ENCODE measurements at places on chromosomes 1 and 21.

GRCh38 chr1:10217748-10218441 is 7.5 kb downstream of the KIF1B start:
- H3K4me3 ChIP-seq = no peak overlapping the region
- H3K36me3 ChIP-seq = no peaks in the 10 kb centered on the region
- no peak for DNase-seq

DNA sequence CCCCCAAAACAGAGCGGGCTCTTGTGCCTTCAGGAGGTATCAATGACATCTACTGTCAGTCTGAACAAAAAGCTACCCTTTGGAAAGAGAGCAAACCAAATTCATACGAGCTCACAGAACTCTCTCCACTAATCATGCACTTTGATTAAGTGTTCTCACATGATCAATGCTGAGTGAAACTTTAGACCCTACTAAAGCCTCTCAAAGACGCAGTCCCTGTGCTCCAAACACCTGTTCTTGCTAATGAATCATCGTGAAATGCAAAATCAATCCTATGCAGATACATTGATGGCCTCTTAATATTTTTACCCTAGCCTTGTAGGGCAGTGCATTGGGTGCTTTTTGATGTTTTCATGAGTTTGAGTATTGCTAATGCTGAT is 113.4 kb downstream of the ZBTB18 start:
- no peak overlapping the region for H3K4me3 ChIP-seq
- no peaks in the 10 kb centered on the region for H3K27me3 ChIP-seq
- no peak overlapping the region for H3K27ac ChIP-seq
- no peak for DNase-seq
- no peaks in the 10 kb centered on the region for H3K4me1 ChIP-seq

DNA sequence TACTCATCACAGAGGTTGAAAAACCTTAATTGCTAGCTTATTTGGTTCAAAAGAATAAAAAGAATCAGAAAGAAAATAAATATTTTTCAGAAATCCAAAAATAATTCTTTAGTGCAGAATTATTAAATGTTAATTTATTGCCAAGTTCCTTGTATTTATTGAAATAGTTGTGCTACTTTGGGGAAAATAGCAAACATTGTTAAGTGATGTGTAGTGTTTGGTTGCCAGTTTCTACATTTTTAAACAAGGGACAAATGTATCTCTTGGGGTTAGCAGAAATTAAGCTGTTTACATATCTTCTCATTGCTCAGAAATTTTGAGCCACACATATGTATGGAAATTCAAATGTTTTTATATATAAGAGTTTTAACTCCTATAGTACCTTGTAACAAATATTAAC is 775.0 kb downstream of the USP25 start:
- H3K27me3 ChIP-seq = no peaks in the 10 kb centered on the region
- no peak overlapping the region for H3K4me3 ChIP-seq

DNA sequence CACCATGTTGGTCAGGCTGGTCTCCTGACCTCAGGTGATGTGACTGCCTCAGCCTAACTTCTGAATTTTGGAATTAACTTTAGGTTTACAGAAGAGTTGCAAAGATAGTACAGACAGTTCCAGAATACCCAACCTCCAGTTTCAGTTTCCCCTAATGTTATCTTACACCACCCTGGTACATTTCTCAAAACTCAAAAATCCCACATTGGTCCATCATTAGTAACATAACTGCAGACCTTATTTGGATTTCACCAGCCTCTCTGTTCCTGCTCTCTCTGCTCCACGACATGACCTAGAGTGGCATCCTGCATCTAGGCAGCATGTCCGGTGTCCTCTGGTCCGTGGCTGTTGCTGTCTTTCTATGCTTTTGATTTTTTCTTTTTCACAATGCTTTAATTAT is 5.0 kb upstream of the ZC3H12A start:
- no peak overlapping the region for H3K27ac ChIP-seq
- no peaks in the 10 kb centered on the region for H3K27me3 ChIP-seq
- DNase-seq = no peak
- no peaks in the 10 kb centered on the region for H3K36me3 ChIP-seq
- no peak overlapping the region for H3K4me3 ChIP-seq

DNA sequence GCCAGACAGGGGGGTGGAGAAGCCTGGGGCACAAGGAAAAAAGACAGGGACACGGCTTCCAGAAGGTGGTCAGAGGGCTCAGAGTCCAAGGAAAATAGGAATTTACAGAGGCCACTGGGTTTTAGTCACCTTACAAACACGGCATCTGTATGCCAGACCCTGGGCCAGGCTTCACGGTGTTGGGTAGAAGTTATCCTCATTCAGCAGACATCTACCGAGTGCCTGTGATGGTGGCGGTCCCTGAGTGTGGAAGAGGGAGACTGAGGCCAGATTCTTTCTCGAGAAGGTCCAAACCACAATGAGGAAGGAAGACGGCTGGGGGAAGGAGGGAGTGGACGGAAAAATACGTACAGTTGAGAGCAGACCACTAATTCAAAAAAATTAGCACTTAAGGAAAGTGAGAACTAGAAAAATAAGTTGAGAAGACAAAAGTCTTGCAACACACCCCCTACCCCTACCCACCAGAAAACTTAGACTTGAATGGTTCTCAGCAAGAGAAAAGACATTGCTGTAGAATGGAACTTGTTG is 864 bp upstream of the BTG2 start:
- H3K27ac ChIP-seq = peak overlapping the region; percentile 99
- DNase-seq = peak; percentile 52
- H3K4me1 ChIP-seq = peaks cover 83% of the 10 kb centered on the region
- no peaks in the 10 kb centered on the region for H3K27me3 ChIP-seq

GRCh38 chr1:172414331-172414730 is 6.2 kb upstream of the C1orf105 start:
- H3K27ac ChIP-seq = no peak overlapping the region
- no peaks in the 10 kb centered on the region for H3K27me3 ChIP-seq
- H3K4me3 ChIP-seq = no peak overlapping the region
- H3K4me1 ChIP-seq = no peaks in the 10 kb centered on the region
- DNase-seq = no peak

- H3K36me3 ChIP-seq = no peaks in the 10 kb centered on the region
- H3K4me1 ChIP-seq = no peaks in the 10 kb centered on the region
- no peak overlapping the region for H3K27ac ChIP-seq
- H3K4me3 ChIP-seq = no peak overlapping the region
Observed at GRCh38 chr1:48916130-48917069, 139.7 kb upstream of the BEND5 start.

DNA sequence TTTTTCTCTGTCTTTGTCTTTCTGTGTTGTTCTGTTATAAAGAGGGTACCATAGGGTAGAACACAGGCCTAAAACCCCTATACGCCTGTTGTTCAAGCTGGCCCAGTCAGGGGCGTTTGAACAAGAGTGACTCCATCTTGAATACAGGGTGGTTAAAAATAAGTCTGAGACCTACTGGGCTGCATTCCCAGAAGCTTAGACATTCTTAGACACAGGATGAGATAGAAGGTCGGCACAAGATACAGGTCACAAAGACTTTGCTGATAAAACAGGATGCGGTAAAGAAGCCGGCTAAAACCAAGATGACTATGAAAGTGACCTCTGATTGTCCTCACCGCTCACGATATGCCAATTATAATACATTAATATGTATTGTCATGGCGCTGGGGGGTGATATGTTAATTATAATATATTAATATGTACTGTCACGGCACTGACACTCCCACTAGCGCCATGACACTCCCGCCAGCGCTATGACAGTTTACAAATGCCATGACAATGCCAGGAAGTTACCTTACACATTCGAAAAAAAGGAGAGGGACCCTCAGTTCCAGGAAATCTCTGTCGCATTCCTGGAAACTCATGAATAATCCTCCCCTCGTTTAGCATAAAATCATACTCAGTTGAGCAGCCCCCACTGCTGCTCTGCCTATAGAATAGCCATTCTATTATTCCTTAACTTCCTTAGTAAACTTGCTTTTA is 58.5 kb upstream of the KLHDC7A start:
- H3K27me3 ChIP-seq = no peaks in the 10 kb centered on the region
- H3K4me1 ChIP-seq = no peaks in the 10 kb centered on the region
- H3K4me3 ChIP-seq = no peak overlapping the region

GRCh38 chr1:230867903-230868735 is at the start of gene C1orf198:
Gene C1orf198 (minus strand): TSS chr1:230868521. CDS start chr1:230868512, 9 bp downstream.
- H3K36me3 ChIP-seq = no peaks in the 10 kb centered on the region
- H3K27me3 ChIP-seq = no peaks in the 10 kb centered on the region
- DNase-seq = peak; percentile 76
- no peak within 1 kb of the TSS for H3K27ac ChIP-seq

- DNase-seq = no peak
- no peaks in the 10 kb centered on the region for H3K27me3 ChIP-seq
- H3K4me1 ChIP-seq = no peaks in the 10 kb centered on the region
- H3K4me3 ChIP-seq = no peak overlapping the region
Observed at GRCh38 chr1:216596281-216596862, 126.9 kb downstream of the ESRRG start.

DNA sequence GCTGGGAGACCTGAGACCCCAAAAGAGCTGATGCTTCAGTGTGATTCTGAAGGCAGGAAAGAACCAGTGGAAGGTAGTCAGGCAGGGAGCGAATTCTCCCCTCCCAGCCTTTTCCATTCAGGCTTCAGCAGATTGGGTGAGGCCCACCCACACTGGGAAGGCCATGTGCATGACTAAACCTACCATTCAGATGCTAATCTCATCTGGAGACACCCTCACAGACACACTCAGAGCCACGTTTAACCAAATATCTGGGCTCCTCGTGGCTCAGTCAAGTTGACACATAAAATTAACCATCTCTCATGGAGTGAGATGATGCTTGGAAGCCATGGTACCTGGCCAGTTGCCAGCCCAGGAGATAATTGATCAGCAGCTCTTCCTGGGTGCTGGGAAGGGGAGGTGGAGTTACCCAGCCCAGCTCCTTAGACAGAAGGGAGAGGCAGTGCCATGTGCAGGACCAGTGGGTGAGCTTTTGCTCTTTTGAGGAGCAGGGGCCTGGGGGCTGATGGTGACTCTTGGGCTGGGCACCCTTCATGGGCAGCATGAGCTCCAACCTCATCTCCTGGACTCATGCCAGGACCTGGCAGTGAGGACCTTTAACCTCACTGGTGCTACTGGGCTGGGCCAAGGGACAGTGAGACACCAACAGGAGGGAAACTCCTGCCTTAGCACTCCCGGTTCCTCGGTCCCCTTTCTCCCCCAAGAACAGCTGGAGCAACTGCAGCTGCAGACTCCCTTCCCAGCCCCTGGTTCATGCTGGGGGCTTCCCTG is 89.0 kb upstream of the ACTL8 start:
- H3K36me3 ChIP-seq = no peaks in the 10 kb centered on the region
- no peak overlapping the region for H3K4me3 ChIP-seq
- no peaks in the 10 kb centered on the region for H3K4me1 ChIP-seq
- no peaks in the 10 kb centered on the region for H3K27me3 ChIP-seq

- no peaks in the 10 kb centered on the region for H3K27me3 ChIP-seq
- DNase-seq = no peak
- no peak overlapping the region for H3K4me3 ChIP-seq
- no peaks in the 10 kb centered on the region for H3K4me1 ChIP-seq
Observed at GRCh38 chr1:203527013-203527412, 33.1 kb downstream of the OPTC start.
